ENCODE measurements at places on chromosomes 6 and 20. TPM values are rescaled to one million over a fixed set of nuclear protein-coding genes. Genes with fewer than 3 reads are reported as not detected.

MYCT1 gene
- total RNA-seq, result not detected

OOEP gene
- total RNA-seq, result not detected

TAPBP gene
- 100 TPM for total RNA-seq

RIPK1 gene
- 11.8 TPM for total RNA-seq

GHRH gene
- total RNA-seq, result not detected

ABHD16B gene
- total RNA-seq, result not detected

GCNT2 gene
- not detected for total RNA-seq

PBX2 gene
- 34.3 TPM for total RNA-seq

FIG4 gene
- 18.1 TPM for total RNA-seq

ZNF391 gene
- 3.4 TPM for total RNA-seq

RIPOR2 gene
- 19.3 TPM for total RNA-seq

RBM38 gene
- total RNA-seq, result 5.7 TPM

DTNBP1 gene
- total RNA-seq, result 3.5 TPM

FAM209B gene
- not detected for total RNA-seq

PI3 gene
- total RNA-seq, result not detected

GNAS gene
- total RNA-seq, result 623 TPM

PBOV1 gene
- total RNA-seq, result not detected

CST2 gene
- not detected for total RNA-seq

MDFI gene
- not detected for total RNA-seq

TRAPPC3L gene
- total RNA-seq, result not detected

WASF1 gene
- 4.6 TPM for total RNA-seq

ENPP5 gene
- not detected for total RNA-seq

GJA10 gene
- not detected for total RNA-seq

CST5 gene
- not detected for total RNA-seq

GPANK1 gene
- 12.4 TPM for total RNA-seq

C6orf118 gene
- not detected for total RNA-seq

MAP3K7 gene
- total RNA-seq, result 18.5 TPM

HLA-DQA1 gene
- not detected for total RNA-seq

MEI4 gene
- total RNA-seq, result not detected

CLIC5 gene
- not detected for total RNA-seq

PTCRA gene
- total RNA-seq, result not detected

BPIFB1 gene
- total RNA-seq, result not detected

AIF1 gene
- total RNA-seq, result not detected

MEP1A gene
- not detected for total RNA-seq

CD109 gene
- 33.5 TPM for total RNA-seq

SLC2A10 gene
- total RNA-seq, result 41.8 TPM

MYBL2 gene
- total RNA-seq, result 38.9 TPM

TRIM15 gene
- total RNA-seq, result not detected

IRAK1BP1 gene
- total RNA-seq, result 3.2 TPM

Measured in myometrial cell (primary cell).